HAP-1 (cell line): ENCODE measurements at places on chromosomes 6 and 20.
A peak's percentile ranks its signal among the peaks of the same experiment; 100 is the strongest.

- DNase-seq: no peak
Measured at GRCh38 chr6:25442898-25443297, 163.7 kb downstream of the CARMIL1 start.

- no peak for DNase-seq
Measured at GRCh38 chr6:139627091-139627490, 252.6 kb upstream of the CITED2 start.

DNA sequence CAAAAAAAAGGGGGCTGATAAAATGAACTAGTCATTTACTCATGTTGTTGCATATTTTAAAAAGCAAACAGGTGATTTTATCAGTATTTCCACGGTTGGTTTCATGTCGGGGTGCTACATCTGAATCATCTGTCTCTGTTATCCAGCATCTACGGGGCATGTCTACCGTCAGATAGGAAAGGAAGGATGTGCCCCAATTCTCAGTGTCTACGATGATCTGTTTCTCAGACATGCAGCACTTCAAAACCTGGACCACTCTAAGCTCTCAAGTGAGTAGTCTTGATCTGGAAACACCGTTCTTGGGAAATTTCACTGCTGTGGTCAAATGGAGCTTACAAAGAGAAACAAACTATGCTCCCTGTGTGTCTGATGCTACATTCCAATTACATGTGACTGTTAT, 240.3 kb upstream of the TAB2 start:
- DNase-seq: no peak

DNA sequence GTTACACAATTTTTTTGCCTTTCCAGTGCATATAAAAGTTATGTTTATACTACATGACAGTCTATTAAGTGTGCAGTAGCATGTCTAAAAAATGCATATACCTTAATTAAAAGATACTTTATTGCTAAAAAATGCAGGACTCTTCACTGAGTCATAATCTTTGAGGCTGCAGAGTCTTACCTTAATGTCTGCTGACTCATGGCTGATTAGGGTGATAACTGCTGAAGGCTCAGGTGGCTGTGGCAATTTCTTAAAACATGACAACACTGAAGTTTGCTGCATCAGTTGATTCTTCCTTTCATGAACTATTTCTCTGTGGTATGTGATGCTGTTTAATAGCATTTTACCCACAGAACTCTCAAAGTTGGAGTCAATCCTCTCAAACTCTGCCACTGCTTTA, 19.1 kb downstream of the ZSCAN23 start:
- DNase-seq: no peak

- no peak for DNase-seq
Measured at GRCh38 chr6:51608932-51609331, 478.5 kb downstream of the PKHD1 start.

GRCh38 chr6:88376197-88376596, 210.1 kb upstream of the CNR1 start:
- peak; percentile 10 for DNase-seq

DNA sequence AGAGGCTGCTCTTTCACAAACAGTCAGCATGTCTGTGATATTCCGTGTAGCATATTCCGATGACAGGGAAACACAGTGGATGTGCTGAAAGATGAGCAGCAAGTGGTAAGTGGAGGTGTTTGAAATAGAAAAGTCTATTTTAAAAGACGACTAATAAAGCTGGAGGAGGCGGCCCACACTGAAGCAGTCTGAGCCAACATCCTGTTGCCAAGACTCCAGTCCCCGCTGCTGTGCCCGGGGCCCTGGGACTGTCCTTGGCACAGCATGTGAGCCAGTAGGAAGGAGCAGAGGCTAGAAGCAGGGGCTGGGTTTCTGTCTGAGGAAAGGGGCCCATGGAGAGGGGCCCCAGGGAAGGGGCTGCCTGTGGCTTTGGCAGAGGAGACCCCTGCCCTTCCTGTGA, 351.5 kb upstream of the CHD6 start:
- DNase-seq: no peak

DNA sequence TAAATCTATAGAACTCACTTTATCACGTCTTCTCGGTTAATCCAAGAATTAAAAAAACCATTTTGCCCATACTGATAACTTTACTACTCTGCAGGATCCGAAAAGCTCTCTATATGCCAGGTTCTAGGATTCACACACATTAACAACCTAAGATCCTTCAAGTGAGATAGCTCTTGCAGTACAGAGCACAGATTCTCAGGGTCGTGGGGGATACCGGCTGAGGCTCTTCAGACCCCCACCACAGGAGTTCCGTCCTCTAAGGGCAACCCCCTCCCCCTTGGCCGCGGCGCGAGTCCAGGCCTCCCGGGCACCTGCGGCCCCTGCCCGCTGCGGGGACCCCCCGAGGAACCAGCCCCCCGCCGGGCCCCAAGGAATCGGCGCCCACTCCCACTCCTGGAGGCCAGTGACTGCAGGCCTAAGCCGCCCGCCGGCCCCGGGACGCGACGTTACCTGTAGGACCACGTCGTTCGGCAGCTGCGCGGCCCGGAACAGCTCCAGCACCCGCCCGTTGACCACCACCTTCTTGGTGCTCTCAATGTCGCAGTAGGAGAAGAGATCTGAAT, 892 bp downstream of the REPS1 start:
- no peak for DNase-seq

GRCh38 chr20:32364554-32365208, 6.5 kb downstream of the ASXL1 start:
- no peak for DNase-seq

DNA sequence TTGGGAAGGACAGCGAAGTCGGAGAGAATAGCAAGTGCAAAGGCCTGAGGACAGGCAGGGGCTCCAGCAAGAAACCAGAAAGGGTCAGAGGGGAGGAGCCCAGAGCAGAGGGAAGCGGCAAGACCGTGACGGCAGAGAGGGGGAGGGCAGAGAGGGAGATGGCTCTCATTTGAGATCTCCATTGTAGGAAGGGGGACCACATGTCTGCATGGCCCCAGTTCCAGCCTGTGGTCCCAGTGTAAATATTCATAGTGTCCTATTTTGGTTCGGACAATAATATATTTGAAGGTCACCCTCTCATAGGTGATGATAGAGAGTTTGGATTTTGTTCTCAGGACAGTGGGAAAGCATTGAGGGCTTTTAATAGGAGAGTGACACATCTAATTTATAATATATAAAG, 231.1 kb upstream of the RNF24 start:
- no peak for DNase-seq

- DNase-seq: no peak
Measured at GRCh38 chr6:119801056-119801455, 451.5 kb upstream of the MAN1A1 start.

- DNase-seq: no peak
Measured at GRCh38 chr6:54910431-54910884, 63.9 kb downstream of the FAM83B start.

DNA sequence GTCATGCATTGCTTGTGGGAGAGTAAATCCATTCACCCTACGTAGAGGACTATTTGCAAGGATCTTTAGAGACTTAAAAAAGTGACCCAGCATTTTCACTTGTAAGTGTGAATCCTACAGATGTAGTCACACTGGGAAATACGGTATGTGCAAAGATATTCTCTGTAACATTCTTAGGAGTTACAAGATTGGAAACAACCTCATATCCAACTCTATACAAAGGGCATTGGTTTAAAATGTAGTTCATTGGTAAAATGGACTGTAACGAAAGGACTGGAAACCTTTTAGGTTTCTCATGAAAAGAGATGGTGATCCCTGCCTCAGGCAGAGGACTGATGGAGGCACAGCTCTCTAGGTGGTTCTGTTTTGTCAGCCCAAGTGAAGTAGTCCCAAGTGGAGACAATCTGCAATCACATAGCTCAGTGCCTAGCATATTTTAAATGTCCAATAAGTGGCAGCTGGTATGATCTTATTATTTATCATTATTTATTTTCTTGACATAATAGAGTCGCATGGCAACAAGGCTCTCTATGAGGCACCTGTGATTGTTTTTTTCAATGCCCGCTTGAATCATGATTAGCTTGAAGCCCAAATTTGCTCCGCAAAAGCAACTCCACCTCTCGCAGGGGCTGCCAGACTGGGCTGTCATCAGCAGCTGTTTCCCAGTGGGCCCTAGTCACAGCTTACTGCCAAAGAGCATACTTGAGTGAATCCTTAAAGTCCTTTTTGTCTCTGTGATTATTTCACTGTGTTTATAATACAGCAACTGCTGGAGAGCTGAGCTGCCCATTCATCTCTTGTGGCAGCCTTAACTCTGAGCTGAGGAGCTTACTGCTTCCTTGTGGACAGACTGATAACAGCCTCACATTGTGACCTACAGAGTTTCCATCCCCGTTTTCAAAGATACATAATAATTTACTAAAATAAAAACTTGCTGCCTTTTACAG, 19.8 kb upstream of the ENPP1 start:
- DNase-seq: no peak

GRCh38 chr6:168358842-168359420, 39.4 kb upstream of the DACT2 start:
- no peak for DNase-seq

- DNase-seq: no peak
Measured at GRCh38 chr20:36628076-36628475, 17.9 kb downstream of the SLA2 start.

DNA sequence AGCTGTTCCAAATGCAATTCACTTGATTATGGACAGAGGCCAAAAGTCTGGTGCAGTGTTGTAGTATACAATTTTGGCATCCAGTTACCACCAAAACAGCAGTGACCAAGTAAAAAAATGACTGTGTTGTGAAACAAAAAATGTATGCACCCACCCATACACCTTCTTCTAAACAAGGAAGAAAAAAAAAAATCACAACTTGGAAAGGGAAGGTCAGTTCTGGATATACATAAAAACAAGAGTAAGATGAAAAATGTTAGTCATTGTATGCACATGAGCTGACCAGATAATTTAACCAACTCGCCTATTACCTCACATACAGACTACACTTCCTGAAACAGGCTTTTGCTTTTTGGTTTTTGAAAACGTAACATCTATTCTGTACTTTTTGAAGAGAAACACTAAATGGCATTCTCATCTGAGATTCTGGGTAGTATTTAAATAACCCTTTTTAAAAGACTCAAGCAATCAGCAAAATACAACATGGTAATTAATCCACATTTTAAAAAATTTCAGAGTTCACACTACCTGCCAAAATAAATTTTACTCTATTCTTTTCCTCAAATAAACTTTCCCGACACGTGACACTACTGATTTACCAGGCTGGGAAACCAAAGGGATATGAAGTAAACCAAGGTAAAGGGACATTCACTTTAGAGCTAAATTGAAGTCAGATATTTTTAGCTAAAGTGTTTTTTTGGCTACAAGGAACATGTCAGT, 141.6 kb upstream of the SHLD1 start:
- peak; percentile 25 for DNase-seq

GRCh38 chr20:63176034-63176426, 39.9 kb downstream of the YTHDF1 start:
- no peak for DNase-seq

DNA sequence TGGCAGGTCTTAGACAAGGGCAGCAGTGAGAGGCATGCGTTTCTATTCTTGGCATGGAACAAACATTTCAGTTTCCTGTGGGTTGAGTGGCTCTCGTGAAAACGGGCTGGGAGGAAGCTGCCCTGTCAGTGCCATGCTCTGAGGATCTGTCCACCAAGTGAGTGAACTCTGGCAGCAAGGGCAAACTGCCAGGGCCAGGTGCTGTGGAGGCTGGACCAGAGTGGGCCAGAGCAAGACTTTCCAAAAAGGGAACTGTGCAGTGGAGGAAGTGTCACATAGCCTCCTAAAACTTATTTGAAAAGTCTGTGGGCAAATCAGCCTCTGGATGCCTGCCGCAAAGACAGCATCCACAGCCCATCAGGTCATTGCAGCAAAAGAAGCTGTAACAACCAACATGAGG, 44.2 kb upstream of the TAB2 start:
- DNase-seq: no peak
